CD4-positive, alpha-beta T cell treated with Interleukin-6 at 100 ng/mL for 8 hours (primary cell): ENCODE measurements at places on chromosomes 6 and 20.

GRCh38 chr20:62219101-62219991 is 732 bp downstream of the HRH3 start:
- no peak for DNase-seq

- no peak for DNase-seq
Measured at GRCh38 chr6:138093632-138094031, 13.6 kb downstream of the PERP start.

DNA sequence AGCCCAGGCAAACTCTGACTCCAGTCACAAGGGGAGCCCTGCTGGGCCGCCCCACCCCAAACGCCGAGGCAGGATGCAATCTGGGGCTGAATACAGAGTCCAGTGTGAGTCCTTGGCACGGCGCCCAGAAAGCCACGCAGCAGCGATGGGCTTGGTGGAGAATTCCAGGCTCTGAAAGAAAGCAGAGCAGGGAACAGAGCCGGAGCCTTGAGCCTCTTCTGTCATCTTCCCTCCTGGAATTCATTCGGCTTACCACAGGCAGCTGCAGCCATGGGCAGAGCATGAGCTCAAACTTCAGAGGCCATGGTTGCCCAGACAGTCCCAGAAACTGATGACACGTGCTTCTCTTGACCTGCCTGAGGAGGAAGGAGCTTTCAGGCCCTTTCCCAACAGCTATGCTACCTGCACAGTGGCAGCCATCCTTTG is 441.1 kb upstream of the JARID2 start:
- DNase-seq: no peak

DNA sequence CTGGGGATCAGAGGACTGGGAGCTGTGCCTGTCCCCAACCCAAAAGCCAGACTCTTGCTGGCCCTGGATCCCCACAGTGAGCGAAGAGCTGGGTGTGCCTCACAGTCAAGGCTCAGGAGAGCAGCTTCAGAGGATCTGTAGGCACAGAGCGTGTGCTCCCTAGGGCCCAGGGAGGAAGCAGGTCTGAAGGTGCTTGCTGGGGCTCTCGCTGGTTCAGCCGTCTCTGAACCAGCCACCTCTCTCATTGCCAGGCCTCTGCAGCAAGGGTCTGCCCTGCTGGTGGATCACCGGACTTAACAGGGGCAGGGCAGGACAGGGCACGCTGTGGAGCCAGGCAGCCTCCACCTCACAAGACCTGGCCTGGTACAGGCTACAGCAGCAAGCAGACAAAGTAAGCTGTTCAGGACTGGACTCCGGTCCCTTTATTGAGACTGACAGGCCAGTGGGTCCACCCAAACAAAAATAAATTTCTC is 13.8 kb downstream of the PCIF1 start:
- no peak for DNase-seq

DNA sequence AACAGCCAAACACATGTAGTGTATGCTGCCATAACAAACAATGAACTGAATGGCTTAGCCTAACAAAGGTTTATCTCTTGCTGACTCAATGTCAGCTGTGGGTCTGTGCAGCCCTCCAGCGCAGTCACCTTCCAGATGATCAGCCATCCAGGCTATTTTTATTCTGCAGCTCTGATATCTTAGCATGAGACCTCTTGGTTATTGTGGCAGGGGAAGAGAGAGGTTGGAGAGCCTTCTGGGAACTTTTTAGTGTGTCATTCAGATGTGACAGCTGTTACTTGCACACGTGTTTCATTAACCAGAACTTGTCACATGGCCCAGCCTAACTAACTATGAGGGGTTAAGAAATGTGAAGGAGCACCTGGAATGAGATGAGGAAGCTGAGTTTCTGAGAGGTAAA is 202.5 kb downstream of the DHX35 start:
- DNase-seq: no peak

GRCh38 chr6:35016502-35017321 is 124.4 kb downstream of the TCP11 start:
- no peak for DNase-seq

DNA sequence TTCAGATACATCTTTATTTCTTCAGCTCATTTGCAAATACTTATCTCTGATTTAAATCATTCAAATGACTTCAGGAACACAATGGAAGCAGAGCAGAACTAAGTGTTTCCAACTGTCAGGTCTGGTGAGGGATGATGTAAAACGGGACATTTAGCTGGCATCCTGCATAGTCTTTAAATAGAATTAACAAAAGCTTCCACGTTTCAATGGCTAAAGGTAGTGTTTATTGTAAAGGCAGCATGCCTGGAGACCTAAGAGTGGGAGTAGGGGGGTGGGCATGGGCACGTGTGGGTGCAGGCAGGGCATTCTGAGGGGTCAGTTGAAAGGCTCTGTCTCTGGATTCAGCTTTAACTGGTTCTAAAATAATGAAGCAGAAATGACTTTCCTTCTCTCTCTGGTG is 174.9 kb downstream of the PLCB1 start:
- DNase-seq: no peak

GRCh38 chr6:71106276-71106675 is 149.4 kb upstream of the B3GAT2 start:
- DNase-seq: no peak

DNA sequence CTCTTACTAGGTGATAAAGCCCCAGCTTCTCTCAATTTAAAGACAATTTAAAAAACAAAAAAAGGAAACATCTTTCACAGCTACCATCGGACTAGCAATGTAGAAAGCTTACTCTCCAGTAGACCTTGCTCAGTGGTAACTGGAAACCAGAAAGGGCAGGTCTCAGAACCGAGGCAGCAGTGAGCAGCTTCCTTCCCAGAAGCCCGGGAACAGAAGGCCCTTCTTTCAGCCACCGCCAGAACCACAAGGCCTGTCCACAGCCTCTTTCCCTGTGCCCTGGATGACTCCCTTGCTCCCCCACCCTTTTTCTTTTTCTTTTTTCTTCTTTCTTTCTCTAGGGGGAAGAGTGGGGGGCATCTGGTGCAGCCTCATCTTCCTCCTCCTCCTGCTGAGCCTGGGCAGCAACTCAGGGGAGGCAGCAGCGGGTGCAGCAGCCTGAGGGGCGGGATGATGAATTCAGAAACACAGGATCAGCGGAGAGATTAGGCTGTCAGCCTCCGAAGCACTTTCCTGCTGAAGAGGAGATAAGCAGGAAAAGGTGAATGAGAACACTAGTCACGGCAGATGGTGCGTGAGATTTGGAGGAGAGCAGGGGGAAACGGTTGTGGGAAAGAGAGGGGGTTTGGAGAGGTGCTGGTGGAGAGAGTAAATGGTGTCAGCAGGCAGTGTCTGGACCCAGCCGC is 158.5 kb downstream of the ID4 start:
- no peak for DNase-seq

- DNase-seq: no peak
Measured at GRCh38 chr6:157108923-157109322, 214.4 kb downstream of the TMEM242 start.

DNA sequence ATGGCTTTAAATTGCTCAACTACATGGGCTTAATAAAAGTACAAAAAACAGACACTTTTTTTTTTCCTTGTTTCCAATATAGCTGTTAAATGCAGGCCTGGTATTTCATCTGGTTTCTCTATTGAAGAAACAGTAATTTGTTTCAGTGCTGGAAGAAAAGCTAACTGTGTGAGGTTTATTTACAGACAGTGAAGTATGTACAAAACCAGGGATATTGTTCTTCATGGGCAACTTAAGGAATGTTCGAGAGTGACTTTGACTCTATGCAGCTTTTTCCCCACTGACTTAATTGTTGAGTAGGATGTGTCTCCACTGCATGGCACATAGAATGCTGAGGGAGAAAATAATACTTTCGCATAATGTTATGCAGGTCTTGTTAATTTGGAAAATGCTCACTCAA is 31.0 kb upstream of the PRL start:
- DNase-seq: no peak

GRCh38 chr6:10048370-10049297 is 366.2 kb downstream of the TFAP2A start:
- DNase-seq: no peak

GRCh38 chr6:29887330-29887818 is 55.0 kb upstream of the HLA-A start:
- DNase-seq: peak; percentile 44

DNA sequence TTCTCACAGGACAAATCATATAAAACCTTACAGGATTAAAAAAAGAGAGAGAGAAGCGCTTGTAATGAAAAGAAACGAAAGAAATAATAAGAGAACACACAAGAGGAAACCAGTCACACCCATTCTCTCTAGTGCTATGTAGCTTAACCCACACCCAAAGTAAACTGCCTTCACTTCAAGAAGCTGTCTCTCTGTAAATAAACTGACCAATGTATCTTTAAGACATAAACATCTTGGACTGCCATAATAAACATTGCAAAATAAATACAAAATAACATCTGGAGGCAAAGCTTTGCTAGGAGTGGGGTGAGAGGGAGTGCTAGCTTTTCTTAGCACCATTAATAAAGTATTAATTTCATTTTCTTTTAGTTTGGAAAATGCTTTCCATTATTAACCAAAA is 61.6 kb upstream of the RNF146 start:
- no peak for DNase-seq

- no peak for DNase-seq
Measured at GRCh38 chr6:123635144-123635543, 1.6 kb downstream of the TRDN start.

- DNase-seq: no peak
Measured at GRCh38 chr6:77368660-77369313, 94.5 kb downstream of the HTR1B start.

DNA sequence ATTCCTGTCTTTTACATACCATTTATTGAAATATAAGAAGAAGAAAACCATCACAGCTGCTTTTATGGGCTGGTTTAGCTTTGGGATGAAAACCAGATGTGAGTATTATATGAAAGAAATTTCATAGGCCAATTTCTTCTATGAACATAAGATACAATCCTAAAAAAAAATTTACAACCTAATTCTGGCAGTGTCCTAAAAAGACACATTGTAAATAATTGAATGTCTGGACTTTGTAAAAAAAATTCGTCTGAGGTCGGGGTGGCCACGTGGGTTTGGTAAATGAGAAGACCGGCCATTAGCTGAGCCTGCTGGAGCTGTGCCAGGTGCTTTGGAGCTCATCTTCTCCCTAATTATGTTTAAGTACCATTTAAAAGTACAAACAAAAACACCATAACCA is 26.8 kb downstream of the DACT2 start:
- DNase-seq: no peak

- DNase-seq: no peak
Measured at GRCh38 chr6:5084360-5084780, 771 bp upstream of the PPP1R3G start.

- no peak for DNase-seq
Measured at GRCh38 chr6:45697605-45698004, 318.1 kb downstream of the CLIC5 start.

GRCh38 chr20:11453430-11453829 is 464.3 kb upstream of the BTBD3 start:
- no peak for DNase-seq

- peak; percentile 81 for DNase-seq
Measured at GRCh38 chr6:160462551-160463109, 114.5 kb downstream of the SLC22A3 start.

DNA sequence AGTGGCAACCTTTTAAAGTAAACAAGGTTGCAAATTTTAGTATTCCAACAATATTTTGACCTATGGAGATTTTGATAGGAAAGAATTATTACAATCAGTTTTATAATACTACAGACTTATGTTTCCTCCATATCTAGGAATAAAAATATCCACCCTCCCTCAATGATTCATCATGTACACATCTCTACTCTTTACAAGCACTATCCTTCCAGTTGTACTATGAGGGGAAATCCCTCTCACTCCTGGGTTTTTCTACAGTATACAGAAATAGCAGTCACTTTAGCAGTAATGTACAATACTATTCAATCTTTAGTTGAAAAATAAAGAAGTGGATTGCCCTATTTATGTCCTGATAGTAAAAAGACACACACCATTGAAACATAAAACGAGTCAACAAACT is 46.3 kb upstream of the SCML4 start:
- no peak for DNase-seq

DNA sequence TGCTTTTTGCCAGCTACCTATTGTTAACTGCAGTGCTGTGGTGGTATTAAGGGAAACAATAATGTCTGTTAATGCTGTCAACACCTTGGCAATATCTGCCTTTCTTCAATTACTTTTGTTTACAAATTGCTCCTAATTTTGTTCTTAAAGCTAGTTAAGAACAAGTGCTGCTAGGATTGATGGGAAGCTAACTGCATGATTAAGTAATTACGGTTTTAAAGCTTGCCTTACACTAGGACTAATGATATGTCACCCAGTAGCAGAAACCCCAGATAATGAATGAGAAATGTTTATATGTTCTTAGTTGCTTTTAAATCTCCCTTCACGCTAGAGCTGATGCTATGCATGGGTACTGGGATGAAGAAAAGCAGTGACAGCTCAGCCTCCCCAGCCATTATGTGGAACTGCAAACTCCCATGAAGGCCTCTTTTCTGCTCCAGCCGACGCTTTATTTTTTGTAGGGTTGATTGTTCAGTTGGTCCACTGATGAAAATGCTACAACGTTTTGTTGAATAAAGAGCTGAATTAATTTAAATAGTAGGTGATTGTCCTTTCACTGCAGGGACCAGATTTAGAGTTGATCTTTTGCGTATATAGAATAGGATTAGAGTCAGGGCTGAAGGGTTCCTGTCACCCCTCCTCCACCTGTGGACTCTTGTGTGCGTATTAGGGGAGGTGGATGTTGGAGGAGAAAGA is 610.5 kb downstream of the TFAP2B start:
- DNase-seq: no peak

- no peak for DNase-seq
Measured at GRCh38 chr6:138571585-138572166, 72.4 kb upstream of the NHSL1 start.

DNA sequence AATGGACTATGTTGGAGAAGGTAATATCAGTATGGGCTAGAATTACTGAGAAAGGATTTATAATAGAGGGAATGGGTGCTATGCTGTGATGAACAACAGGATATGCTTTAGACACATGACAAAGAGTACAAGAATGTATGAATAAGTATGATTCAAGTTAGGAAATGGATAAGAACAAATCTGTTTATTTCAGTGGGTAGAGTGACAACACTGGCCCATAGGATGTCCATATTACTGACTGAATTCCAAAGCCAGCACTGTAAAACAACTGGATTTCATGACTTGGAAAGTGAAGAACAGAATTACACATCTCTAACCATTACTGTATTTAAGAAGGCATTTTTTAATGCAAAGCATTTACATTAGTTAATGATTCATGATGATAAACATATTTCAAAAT is 35.9 kb downstream of the EPM2A start:
- DNase-seq: no peak

GRCh38 chr6:2780102-2780737 is 15.0 kb downstream of the WRNIP1 start:
- DNase-seq: no peak

- DNase-seq: no peak
Measured at GRCh38 chr6:164532198-164533044, 777.0 kb downstream of the C6orf118 start.

DNA sequence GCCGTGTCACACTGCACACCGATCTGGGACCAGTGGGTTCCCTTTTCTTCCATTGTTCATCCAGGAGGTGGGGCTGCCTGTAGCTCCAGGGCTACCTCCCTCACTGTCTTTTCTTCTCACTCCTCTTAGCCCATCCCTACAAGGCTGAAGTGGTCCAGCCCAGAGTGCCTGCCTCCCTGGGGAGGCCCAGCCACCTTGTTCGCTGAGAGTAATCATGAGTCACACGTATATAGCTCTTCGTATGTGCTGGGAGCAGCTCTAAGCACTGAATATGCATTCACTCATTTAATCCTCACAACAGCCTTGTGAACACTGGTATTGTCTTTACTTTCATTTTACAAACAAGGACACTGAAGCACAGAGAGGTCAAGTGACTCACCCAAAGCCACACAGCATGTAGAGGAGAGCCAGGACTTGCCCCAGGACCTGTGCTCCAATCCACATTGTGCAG is 14.7 kb upstream of the CCDC167 start:
- DNase-seq: peak; percentile 39
